Activated T-helper 9 cell treated with anti-CD3 and anti-CD28 coated beads, Interleukin-2, amount 50 U/mL, for 16 hours (primary cell): ENCODE measurements at places on chromosomes 5 and 9.

DNA sequence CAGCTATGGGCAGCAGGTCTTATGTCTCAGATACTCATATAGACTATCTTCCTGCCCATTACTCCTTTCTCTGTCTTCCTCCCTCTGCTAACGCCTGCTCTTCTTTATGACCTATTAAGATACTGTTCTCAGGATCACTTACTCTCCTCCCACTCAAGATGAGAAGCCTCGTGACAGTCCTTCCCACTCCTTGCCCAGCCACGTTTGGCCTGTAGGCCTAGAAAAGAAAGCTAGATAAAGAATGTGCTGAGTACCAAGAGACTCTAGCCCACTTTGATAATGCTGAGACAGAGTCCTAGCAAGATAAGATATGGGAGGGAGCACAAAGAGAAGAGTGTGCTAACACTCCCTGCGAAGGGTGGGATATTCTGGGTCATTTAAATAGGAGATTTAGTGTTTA is 6.8 kb upstream of the DENND4C start:
- no peak for DNase-seq

DNA sequence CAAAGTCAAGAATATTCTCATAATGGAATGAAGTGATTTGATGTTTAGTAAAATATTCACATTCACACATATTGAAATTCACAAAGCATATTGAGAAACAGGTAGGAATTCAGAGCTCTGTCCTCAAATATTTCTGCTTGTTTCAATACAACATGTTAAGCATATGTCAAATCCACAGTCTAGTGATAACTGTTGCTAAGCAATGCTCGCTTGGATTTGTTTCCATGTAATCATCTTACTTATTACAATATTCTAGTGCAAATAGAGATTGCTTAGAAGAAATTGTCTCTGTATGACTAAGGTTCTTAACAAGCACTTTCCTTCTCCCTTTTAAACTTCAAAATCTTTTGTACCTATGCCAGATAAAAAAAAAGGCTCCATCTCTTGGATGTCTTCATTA is 995.7 kb downstream of the CDH18 start:
- DNase-seq, result no peak

DNA sequence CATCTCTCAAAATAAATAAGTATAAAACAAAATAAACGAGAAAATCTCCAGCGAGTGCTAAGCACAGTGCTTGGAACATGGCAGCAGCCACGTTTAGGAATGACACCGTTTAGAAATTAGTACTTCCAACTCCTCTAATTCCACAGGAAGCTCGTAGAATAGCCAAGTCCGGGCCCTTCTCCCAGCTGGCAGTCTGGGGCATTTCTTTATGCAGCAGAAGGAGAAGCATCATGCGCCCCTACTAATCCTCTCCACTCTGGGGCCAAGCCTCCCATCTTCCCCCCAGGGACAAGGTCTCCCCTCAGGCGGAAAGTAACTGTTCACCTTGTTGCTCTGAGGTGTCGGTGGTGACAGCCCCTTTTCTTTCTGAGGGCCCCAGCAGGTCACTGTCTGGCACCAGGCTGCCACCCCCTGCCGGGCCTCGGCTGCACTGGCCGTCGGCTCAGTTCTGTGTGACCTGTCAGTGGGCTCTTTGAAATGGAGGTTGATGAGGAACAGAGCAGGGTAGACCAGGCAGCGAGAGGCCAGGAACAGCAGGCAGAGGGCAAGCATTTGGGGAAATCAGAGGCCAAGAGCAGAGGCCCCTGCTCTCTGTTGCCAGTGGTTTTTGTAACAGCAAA is 113.5 kb upstream of the WWC1 start:
- no peak for DNase-seq

DNA sequence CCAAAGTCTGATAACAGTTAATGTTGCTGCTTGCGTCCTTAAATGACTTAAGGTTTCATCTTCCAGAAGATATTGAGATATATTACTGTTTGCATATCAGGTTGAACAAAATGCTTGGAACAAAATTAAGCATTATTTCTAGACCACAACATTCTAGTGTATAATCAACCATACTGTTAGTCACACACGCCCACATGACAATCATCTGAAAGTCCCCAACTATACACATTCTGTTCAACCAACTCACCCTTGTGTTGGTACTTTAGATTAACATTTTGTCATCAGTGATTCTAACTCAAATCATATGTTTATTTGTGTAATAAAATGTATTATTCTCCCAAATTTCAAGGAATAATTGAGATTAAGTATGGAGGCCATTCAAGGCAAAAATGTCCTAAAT is 47.3 kb downstream of the LURAP1L start:
- DNase-seq, result no peak

GRCh38 chr9:125559894-125560293 is 147.1 kb downstream of the MAPKAP1 start:
- no peak for DNase-seq

- no peak for DNase-seq
Observed at GRCh38 chr9:135002336-135002735, 84.6 kb upstream of the FCN1 start.

DNA sequence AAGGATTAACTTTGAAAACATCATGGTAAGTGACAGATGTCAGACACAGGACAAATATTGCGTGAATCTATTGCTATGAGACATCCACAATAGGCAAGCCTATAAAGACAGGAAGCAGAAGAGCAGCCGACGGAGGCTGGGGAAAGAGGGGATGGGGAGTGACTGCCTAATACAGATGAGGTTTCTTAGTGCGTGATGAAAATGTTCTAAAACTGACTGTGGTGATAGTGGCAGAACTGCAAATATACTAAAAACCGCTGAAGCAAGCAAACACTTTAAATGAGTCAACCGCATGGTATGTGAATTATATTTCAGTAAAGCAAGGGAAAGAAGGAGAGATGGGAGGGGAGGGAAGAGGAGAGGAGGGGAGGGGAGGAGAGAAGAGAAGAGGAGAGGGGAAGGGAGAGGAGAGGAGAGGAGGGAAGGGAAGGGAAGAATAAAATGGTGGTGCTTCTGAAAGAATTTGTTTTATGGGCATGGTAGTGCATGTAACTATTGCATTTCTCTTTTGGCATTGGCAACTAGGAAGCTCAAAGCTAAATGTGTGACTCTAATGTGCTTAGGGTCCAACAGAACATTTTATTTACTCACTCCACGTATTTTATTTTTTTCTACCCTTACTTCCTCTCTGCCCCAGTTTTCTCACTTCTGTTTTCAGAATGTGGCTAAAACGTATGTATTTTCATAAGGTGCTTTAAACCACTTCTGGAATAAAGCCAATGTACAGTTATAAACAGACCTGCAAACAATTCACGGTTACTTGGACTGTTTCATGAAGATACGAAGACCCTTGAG is 21.3 kb downstream of the AKNA start:
- no peak for DNase-seq

GRCh38 chr5:53479590-53480415 is 626 bp upstream of the FST start:
- DNase-seq, result no peak

GRCh38 chr5:139342423-139342723 is 719 bp downstream of the PAIP2 start:
- no peak for DNase-seq

DNA sequence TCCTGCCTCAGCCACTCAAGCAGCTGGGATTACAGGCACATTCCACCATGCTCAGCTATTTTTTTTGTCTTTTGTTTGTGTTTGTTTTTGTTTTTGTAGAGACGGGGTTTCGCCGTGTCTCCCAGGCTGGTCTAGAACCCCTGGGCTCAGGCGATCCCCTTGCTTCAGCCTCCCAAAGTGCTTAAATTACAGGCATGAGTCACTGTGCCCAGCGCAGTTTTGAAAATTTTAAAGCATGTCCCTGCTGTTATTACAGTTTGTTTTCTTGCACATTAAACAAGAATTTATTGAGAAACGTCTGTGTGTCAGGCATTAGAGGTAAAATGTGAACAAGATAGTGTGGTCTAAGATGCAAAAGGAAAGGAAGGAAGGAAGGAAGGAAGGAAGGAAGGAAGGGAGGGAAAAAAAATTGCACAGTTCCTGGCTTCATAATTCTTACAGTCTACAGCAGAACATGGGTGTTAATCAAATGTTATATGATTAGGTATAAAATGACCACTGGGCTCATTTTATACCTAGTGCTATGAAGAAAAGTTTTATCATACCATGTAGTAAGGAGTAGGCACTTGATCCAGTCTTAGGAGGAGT is 205.4 kb downstream of the SNX18 start:
- DNase-seq, result no peak

GRCh38 chr5:150999704-151000442 is 20.5 kb upstream of the GPX3 start:
- DNase-seq, result no peak

DNA sequence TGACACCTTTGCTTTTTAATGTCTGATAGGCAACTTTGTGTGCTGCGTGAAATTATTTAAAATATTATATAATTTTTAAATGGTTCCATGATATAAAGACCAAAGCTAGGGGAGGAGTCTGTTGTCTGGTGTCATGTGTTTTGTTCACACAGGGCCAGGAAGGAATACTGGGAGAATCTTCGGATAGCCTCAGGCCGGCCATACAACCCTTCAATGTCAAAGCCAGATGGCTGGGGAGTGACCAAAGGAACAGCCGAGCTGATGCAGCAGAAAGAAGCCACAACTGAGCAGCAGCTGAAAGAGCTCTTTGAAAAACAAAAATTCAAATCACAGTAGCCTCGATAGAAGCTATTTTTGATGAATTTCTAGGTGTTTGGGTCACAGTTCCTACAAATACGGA is 19.2 kb downstream of the BHMT start:
- DNase-seq, result no peak

DNA sequence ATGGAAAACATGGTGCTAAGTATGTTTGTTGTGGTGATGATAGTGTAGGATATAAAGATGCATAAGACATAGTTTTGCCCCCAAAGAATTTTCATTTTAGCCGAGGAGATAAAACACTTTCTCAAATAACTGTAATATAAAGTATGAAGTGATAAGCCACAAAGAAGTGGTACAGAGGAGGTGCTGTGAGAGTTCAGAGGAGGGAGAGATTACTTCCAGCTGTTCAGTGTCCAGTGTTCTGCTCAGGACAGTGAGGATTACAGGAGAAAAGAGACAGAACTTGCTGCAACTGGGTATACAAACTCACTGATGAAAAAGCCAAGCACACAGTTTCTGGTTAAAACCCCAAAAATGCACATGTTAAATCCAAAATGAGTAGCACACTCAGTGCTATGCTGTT is 309.3 kb downstream of the KIAA0825 start:
- no peak for DNase-seq

DNA sequence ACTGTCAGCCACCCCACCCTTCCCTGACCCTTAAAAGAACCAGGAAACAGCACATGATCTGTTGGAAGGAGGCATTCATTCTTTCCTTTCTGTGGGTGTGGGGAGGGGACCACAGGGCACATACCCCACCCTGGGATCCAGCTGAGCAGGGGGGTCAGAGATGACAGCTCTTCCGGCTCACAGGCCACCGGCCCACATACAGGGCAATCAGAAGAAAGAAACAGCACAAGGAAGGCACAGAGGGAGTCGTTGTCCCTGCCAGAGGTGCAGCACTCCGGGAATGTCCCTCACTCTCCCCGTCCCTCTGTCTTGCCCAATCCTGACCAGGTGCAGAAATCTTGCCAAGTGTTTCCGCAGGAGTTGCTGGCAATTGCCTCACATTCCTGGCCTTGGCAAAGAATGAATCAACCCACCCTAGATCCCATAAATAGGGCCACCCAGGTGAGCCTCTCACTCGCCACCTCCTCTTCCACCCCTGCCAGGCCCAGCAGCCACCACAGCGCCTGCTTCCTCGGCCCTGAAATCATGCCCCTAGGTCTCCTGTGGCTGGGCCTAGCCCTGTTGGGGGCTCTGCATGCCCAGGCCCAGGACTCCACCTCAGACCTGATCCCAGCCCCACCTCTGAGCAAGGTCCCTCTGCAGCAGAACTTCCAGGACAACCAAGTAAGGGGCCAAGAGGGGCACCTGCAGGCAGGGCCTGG is at the start of gene LCN2:
TSS of gene LCN2 (plus strand) at position 453 of the 701 bp plus-strand sequence. CDS start at position 526, 73 bp downstream.
- no peak for DNase-seq
